Sigmoid colon (tissue), 7 donors: ENCODE measurements at places on chromosomes 4 and X. TPM values are rescaled to one million over a fixed set of nuclear protein-coding genes. Genes with fewer than 3 reads are reported as not detected.

Gene NRK
- polyA plus RNA-seq: 0.10 TPM

Gene STK32B
- polyA plus RNA-seq: 0.51 TPM

Gene TMSB15C
- polyA plus RNA-seq: not detected

Gene SORCS2
- not detected for polyA plus RNA-seq

Gene H2BW2
- polyA plus RNA-seq: not detected

Gene CPE
- 22.7 TPM for polyA plus RNA-seq

Gene SMR3B
- polyA plus RNA-seq: not detected

Gene ATP6AP1
- 87.7 TPM for polyA plus RNA-seq

Gene NCAPG
- under 0.01 TPM for polyA plus RNA-seq

Gene MFAP3L
- 1.1 TPM for polyA plus RNA-seq

Gene HAND2
- polyA plus RNA-seq: 0.46 TPM

Gene TSPAN6
- 31.2 TPM for polyA plus RNA-seq

Gene USP17L24
- not detected for polyA plus RNA-seq

Gene CXorf51B
- not detected for polyA plus RNA-seq

Gene PGAM4
- polyA plus RNA-seq: not detected

Gene SAGE1
- not detected for polyA plus RNA-seq

Gene PCDH19
- polyA plus RNA-seq: 0.29 TPM

Gene SH3D19
- 31.4 TPM for polyA plus RNA-seq

Gene CLIC2
- 5.1 TPM for polyA plus RNA-seq

Gene AREG
- 13.2 TPM for polyA plus RNA-seq

Gene RRH
- polyA plus RNA-seq: not detected

Gene PPEF1
- not detected for polyA plus RNA-seq

Gene RENBP
- 15.1 TPM for polyA plus RNA-seq

Gene TADA2B
- polyA plus RNA-seq: 16.6 TPM

Gene SUPT20HL2
- polyA plus RNA-seq: not detected

Gene IL13RA2
- polyA plus RNA-seq: 0.45 TPM

Gene CXCL6
- polyA plus RNA-seq: not detected

Gene INTS6L
- polyA plus RNA-seq: 3.0 TPM

Gene TBC1D9
- 8.2 TPM for polyA plus RNA-seq

Gene SCFD2
- polyA plus RNA-seq: 3.7 TPM

Gene FAM47E
- polyA plus RNA-seq: 6.0 TPM

Gene MGARP
- polyA plus RNA-seq: not detected

Gene PNMA3
- not detected for polyA plus RNA-seq

Gene SSX1
- polyA plus RNA-seq: not detected

Gene SOWAHB
- 11.0 TPM for polyA plus RNA-seq
